Adipocyte (in vitro differentiated cells): ENCODE measurements at places on chromosomes 11 and 22.

DNA sequence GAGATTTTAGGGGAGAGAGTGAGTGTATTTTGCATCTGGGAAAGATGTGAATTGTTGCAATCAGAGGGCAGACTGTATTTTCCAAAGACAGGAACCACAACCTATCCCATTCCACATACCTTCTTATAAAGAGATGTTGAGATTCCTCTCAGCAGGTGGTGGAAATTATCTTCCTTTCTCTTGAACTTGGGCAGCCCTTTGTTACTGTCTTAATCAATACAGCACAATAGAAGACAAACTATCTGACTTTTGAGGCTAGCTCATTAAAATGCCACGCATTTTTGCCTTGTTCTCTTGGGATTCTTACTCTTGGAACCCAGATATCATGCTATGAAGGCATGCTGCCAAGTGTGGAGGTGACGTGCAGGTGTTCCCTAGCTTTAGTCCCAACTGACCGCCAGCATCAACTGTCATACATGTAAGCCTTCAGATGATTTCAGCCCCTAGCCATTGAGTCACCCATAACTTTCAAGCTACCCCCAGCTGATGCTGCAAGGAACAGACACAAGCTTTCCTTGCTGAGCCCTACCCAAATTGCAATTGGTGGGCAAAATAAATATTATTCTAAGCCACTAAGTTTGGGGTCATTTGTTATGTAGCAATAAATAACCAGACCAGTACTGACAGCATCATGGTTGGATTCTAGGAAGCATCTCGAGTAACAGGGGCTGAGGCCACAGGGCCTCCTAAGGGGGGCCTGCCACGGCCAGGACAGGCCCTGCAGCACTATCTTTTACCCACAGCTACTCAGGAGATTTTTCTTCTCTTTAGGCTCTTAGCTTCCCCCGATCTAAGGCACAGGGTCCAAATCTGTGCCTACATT, 63.0 kb downstream of the RPL27A start:
- no peak for DNase-seq

GRCh38 chr22:44925465-44926123, 84.2 kb downstream of the PHF21B start:
- no peak for DNase-seq

GRCh38 chr11:45333001-45333971, 47.1 kb upstream of the SYT13 start:
- DNase-seq = peak; percentile 22

DNA sequence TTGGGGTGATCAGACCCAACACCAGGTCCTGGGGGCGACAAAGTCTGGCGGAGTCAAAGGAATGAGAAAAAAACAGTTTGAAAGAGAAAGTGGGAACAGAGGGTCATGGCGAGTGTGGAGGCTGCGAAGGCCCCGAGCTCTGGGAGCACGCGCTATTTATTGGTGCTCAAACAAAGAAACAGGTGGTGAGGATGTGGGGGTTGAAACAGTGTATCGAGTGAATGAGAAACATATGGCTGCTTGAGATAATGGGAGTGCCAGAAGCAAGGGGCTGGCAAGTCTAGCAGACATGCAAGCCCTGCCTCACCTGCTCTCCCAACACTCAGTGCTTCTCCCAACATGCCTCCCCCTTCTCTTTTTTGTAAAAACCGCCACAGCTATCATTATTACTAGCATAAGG, 7.8 kb upstream of the DUSP18 start:
- DNase-seq = no peak

DNA sequence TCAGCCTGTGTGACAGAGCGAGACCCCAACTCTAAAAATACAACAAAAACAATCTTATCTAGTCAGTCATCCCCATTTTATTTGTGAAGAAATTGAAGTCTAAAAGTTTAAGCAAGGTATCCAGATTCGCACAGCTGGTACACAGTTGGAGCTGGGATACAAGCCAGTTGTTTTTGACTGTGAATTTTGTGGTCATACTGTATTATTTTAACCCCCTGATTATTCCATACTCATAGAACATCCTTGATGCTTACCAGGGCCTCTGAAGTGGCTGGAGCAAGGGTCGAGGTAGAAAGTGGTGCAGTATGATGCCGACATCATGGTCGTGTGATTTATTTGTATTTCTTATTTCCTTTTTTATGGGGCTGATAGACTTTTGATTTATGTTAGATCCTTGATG, 50.0 kb downstream of the BID start:
- DNase-seq = no peak

GRCh38 chr11:68326334-68327215, 14.2 kb downstream of the LRP5 start:
- DNase-seq = no peak

DNA sequence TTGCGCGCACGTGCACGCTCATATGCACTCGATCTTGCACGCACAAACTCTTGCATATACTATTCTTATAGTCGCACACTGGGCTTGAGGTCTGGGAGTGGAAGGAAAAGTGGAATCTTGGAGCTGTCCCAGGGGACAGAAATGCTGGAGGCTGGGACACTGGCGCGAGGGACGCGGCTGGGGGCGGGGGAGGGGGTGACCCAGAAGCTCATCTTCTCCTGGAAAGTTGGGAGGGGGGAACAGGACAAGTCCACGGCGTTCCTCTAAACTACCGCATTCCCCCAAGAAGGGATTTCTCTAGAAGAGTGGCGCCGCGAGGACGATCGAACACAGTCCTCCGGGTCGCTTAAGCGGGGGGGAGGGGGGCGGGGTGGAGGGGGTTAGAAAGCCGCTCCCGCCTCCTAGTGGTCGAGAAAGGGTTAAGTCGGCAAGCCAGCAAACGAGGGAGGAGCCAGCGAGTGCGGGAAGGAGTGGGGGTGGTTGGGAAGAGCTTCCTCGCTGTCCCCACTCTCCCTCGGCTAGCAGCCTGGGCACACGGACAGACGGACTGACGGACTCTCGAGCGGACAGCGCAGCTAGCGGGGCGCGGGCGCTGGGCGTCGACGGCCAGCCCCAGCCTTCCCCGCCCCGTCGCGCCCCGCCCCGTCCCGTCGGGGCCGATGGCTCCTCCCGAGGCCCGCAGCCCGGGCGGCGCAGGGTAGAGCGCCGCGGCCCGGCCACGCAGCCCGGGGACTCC, at the start of gene RTN4RL2:
RTN4RL2 (plus strand) TSS at position 507 of the 736 bp plus-strand sequence. CDS start 338 bp downstream, outside the sequence.
- peak; percentile 57 for DNase-seq

- DNase-seq = no peak
Observed at GRCh38 chr11:9973921-9974320, 310.0 kb downstream of the SWAP70 start.

DNA sequence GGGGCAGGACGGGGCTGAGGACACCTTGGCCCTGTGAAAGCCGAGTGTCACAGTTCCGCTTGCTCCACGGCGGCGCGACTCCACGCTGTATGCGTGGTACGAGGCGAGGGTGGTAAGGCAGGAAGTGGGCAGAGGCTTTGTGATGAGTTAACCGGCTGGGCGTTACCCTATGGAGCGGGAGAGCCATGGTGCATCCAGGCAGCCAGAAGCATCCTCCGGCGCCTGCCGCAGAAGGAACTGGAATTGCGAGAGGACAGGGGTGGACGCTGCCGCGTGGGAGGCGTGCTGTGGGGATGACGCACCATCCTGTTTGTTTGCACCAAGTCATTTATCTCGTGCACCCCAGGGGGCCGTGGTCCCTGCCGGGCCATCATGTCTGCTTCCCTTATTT, 643.9 kb downstream of the BRD1 start:
- no peak for DNase-seq

- DNase-seq = no peak
Observed at GRCh38 chr11:5486421-5486820, 2.1 kb upstream of the OR52D1 start.

DNA sequence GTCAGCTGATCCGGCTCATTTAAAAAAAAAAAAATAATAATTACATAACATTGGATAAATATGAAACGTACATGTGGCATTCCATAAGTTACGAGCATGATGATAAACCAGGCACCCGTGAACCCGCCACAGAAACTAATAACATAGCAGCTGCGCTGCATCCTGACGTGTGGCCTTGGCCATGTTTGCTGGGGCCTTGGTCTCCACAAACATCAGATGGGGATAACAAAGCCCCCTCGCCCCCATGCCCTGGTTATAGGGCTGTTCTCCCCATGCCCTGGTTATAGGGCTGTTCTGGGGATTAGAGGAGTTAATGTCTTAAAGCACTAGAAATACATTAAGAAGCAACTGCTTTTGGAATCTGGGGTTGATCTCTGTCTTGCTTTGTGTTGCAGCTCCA, 36.7 kb downstream of the FLRT1 start:
- no peak for DNase-seq

DNA sequence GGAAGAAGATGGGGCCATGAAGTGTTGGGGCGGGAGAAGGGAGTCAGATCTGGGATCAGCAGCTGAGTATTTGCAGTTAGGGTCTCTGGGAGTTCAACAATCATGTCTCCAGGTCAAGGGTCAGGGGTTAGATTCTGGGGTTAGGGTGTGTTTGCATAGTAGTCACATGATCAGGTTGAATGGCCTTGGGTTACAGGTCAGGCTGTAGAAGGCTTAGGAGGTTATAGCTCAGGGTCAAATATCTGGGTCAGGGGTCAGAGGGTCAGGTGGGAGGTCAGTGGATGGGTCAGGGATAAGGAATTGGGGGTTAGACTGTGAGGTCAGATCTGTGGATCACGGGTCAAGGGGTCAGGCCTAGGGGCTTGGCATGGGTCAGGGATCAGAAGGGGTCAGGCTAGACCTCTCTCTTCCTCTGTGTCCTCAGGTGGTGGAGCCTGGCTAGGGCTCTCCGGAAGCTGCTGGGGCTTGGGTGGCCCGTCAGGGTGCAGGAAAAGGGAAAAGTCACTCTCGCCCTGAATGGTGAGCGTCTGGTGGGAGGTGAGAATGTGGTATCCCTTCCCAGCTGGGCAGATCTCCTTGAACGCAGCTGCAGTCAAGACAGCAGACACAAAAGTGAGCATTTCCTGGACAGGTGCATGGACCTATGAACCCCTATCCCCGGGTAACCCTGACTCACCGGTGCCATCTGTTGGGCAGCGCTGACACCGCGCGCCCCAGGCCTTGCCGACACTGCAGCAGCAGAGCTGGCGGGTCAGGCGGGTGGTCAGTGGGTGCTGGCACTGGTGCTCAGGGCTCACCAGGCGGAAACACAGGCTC, 6.4 kb downstream of the LTBP3 start:
- DNase-seq = peak; percentile 52

DNA sequence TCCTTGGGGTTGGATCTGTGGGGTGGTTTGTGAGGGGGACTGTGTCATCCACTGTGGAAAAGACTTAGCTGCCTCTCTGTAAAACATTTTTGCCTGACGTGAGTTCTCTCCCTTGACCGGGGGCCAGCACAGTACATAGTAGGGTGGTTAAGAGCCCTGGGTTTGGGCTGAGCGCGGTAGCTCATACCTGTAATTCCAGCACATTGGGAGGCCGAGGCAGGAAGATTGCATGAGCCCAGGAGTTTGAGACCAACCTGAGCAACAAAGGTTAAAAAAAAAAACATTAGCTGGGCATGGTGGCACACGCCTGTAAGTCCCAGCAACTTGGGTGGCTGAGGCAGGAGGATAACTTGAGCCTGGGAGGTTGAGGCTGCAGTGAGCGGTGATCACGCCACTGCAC, 74.7 kb upstream of the WNT7B start:
- DNase-seq = no peak

GRCh38 chr11:80862011-80862410, 1421.2 kb upstream of the TENM4 start:
- DNase-seq = no peak

GRCh38 chr22:25388866-25389540, 169.6 kb downstream of the CRYBB2 start:
- no peak for DNase-seq
